ENCODE measurements at places on chromosomes 6 and 20. TPM values are rescaled to one million over a fixed set of nuclear protein-coding genes. Genes with fewer than 3 reads are reported as not detected.

DNA sequence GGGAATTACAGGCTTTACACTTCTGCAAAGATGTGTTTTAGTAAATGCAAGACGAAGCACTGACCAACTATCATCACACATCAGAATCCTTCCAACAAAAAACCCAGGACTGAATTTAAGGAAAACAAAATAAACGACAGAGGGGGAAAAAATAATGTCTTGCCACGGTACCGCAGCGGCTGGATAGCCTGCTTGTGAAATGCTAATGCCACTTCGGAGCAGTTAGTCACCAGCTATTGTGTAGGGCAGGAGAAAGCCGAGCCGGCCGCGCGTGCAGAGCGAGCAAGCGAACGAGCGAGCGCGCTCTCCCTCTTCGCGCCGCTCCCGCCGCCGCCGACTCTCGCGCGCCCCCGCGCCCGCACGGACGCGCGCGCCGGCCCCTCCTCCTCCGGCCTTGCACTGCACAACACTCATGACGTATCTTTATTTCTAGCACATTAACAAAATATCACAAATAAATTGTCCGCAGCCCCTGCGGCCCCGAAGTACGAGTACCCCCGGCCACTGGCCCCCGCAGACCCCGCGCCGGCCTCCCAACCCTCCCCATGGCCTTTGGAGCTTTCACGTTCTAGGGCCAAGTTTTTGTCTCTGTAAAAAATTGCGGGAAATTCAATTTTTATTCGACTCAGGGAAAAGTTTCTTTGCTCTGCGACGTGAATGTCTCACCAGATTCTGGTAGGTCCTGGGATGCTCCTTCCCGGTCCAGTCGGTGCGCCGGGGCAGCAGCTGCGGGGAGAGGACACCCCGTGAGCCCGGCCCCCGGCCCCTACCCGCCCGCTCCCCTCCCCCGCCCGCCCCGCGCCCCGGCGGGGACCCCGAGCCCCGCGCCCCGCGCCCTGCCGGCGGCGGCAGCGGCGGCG is 1.0 kb downstream of the PHIP start:
- DNase-seq = peak; percentile 91
- H3K27ac ChIP-seq = peak overlapping the region; percentile 97
- H3K4me3 ChIP-seq = peak overlapping the region; percentile 70
- H3K36me3 ChIP-seq = no peaks in the 10 kb centered on the region
- no peaks in the 10 kb centered on the region for H3K27me3 ChIP-seq

DNA sequence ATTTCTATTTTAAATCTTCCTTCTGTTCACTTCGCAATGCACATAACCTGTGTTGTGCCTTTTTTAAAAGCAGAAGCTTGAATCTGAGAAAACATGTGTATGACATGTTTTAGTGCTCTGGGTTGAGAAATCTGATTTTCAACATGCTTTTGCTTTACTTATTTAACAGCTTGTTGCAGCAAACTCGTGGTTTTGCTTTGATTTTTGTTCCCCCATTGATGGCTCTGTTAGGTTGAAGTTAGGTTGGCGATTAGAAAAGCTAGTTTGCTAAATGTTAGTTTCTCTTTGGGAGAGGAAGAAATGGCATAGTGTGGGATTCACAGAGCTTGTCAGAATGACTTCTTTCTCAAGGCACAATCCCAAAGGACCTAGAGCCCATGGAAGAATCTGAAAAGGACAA is 170.8 kb downstream of the TMEM242 start:
- no peak overlapping the region for H3K4me3 ChIP-seq
- H3K27ac ChIP-seq = no peak overlapping the region
- no peaks in the 10 kb centered on the region for H3K36me3 ChIP-seq
- H3K27me3 ChIP-seq = no peaks in the 10 kb centered on the region

The CRISP3 gene
- not detected for total RNA-seq

DNA sequence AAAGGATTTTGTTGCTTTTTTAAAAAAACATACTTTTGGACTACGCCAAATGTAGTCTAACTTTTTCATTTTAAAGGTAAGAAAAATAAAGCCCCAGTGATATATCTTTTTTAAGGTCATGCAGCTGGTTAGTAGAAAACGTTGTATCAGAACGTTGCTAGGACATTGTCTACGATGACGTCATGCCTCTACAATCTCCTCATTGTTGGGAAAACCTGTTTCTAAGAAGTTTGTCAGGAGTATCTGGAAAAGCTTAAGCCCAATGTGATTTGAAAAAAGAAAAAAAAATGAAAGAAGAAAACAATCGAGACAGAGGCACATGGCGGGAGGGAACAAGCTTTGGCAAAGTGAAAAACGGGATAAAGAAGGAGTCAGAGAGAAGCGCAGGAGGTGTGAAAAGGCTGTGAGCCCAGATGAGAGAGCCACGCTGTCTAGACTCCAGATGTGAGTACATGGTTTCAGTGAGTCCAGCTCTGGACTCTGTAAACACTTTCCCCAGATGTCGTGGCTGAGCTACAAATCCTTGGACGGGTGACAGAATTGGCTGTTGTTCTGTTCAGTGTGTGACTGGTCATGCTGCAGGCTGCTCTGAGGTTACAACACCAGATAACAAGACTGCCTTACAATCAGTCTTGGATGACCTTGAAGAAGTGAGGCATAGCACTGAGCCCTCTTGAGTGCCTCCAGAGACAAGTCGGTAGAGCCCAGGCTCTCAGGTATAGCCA is 656.7 kb upstream of the ID4 start:
- no peak overlapping the region for H3K4me3 ChIP-seq
- H3K36me3 ChIP-seq = no peaks in the 10 kb centered on the region
- peak; percentile 36 for DNase-seq
- H3K27ac ChIP-seq = peak overlapping the region; percentile 29
- no peaks in the 10 kb centered on the region for H3K27me3 ChIP-seq

GRCh38 chr20:39164642-39165041 is 202.5 kb downstream of the DHX35 start:
- no peak overlapping the region for H3K27ac ChIP-seq
- DNase-seq = no peak
- H3K27me3 ChIP-seq = no peaks in the 10 kb centered on the region
- no peaks in the 10 kb centered on the region for H3K4me1 ChIP-seq
- H3K36me3 ChIP-seq = no peaks in the 10 kb centered on the region

GRCh38 chr6:106525107-106525881 is 104.0 kb downstream of the RTN4IP1 start:
- H3K4me1 ChIP-seq = peaks cover 38% of the 10 kb centered on the region
- H3K27me3 ChIP-seq = no peaks in the 10 kb centered on the region
- peak overlapping the region; percentile 72 for H3K27ac ChIP-seq
- H3K4me3 ChIP-seq = no peak overlapping the region
- H3K36me3 ChIP-seq = no peaks in the 10 kb centered on the region

The RIMS4 gene
- 5.6 TPM for total RNA-seq

GRCh38 chr6:136445063-136445462 is 105.2 kb downstream of the MAP7 start:
- H3K4me3 ChIP-seq = no peak overlapping the region
- H3K36me3 ChIP-seq = no peaks in the 10 kb centered on the region
- no peaks in the 10 kb centered on the region for H3K27me3 ChIP-seq
- no peaks in the 10 kb centered on the region for H3K4me1 ChIP-seq
- DNase-seq = no peak
- peak overlapping the region; percentile 42 for H3K27ac ChIP-seq

- H3K27me3 ChIP-seq = no peaks in the 10 kb centered on the region
- no peak overlapping the region for H3K4me3 ChIP-seq
- H3K36me3 ChIP-seq = no peaks in the 10 kb centered on the region
- no peak overlapping the region for H3K27ac ChIP-seq
- no peak for DNase-seq
- no peaks in the 10 kb centered on the region for H3K4me1 ChIP-seq
These were observed 332.0 kb downstream of the HAO1 start for GRCh38 chr20:7608250-7608649.

DNA sequence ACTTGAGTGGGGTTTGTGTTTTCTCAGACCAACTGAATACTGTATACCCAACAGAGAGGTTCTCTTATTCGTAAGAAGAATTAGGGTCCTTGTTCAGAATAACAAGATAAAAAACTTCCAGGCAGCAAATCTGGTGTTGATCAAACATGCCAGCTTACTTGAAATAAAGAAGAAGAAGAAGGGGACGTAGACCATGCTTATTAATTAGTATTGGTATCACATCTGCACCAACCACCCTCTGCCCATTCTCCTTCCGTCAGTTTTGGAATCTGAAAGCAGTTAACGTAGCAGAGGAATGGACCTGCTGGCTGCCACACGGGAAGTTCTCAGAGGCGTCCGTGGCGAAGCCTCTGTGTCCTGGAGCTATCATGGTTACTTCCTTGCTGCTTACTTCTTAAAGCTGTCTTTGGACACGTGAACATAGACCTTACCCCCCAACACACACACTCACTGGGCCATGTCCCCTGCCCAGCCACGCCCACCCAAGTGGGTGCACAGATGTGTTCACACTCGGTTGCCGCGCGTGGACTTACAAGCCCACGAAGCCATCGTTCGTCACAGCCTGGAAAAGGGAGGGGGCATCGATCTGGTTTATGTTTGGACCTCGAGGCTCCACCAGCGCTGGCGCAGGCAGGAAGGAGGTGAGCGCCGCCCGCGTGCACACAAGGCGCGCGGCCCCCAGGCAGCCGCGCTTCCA is 4.1 kb upstream of the DLL1 start:
- no peak overlapping the region for H3K27ac ChIP-seq
- peak overlapping the region; percentile 29 for H3K4me3 ChIP-seq
- no peaks in the 10 kb centered on the region for H3K36me3 ChIP-seq
- peaks cover 54% of the 10 kb centered on the region for H3K4me1 ChIP-seq
- peaks cover 92% of the 10 kb centered on the region for H3K27me3 ChIP-seq

The LATS1 gene
- total RNA-seq = 17.1 TPM

GRCh38 chr6:41529970-41530369 is 16.2 kb upstream of the FOXP4 start:
- no peaks in the 10 kb centered on the region for H3K36me3 ChIP-seq
- DNase-seq = no peak
- H3K27me3 ChIP-seq = peaks cover 3% of the 10 kb centered on the region
- peaks cover 16% of the 10 kb centered on the region for H3K4me1 ChIP-seq
- H3K4me3 ChIP-seq = no peak overlapping the region

DNA sequence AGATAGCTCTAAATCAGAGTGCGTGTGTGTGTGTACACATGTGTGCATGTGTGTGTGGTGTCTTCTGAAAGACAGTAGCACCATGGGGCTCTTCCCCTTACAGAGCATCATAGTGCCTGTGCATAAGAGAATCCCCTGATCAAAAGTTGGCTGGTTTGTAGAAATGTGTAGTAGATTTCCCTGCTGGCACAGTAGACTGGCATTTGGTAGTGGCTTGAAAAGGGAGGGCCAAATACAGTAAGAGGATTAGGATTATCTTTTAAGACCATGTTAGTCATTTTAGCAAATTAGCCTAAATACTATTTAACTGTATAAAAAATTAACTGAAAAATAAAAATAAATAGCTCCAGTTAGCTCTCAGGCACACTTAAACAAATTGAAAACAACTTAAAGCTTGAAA is 112.6 kb downstream of the B3GAT2 start:
- H3K4me3 ChIP-seq = no peak overlapping the region
- no peak for DNase-seq
- H3K4me1 ChIP-seq = no peaks in the 10 kb centered on the region
- H3K36me3 ChIP-seq = no peaks in the 10 kb centered on the region
- no peak overlapping the region for H3K27ac ChIP-seq

- no peak for DNase-seq
- no peaks in the 10 kb centered on the region for H3K27me3 ChIP-seq
- H3K4me1 ChIP-seq = peaks cover 4% of the 10 kb centered on the region
These were observed 109.5 kb upstream of the CLDN20 start for GRCh38 chr6:155154158-155154830.

DNA sequence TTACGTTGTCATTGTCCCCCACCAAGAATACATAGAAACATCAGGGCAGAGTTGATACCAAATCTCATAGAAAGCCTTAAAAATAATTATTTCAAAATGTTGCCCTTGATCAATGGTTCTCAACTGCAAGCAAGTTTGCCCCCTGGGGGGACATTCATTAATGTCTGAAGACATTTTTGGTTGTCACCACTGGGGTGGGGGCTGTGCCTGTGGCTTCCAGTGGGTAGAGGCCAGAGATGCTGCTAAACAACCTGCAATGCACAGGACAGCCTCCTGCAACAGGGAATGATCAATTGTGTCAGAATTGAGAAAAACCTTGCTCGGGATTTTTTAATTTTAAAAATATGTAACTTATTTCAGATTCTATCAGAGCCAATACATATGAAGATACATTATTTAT is 130.6 kb upstream of the DOK5 start:
- H3K27ac ChIP-seq = no peak overlapping the region
- no peak overlapping the region for H3K4me3 ChIP-seq
- H3K36me3 ChIP-seq = no peaks in the 10 kb centered on the region
- H3K4me1 ChIP-seq = no peaks in the 10 kb centered on the region

DNA sequence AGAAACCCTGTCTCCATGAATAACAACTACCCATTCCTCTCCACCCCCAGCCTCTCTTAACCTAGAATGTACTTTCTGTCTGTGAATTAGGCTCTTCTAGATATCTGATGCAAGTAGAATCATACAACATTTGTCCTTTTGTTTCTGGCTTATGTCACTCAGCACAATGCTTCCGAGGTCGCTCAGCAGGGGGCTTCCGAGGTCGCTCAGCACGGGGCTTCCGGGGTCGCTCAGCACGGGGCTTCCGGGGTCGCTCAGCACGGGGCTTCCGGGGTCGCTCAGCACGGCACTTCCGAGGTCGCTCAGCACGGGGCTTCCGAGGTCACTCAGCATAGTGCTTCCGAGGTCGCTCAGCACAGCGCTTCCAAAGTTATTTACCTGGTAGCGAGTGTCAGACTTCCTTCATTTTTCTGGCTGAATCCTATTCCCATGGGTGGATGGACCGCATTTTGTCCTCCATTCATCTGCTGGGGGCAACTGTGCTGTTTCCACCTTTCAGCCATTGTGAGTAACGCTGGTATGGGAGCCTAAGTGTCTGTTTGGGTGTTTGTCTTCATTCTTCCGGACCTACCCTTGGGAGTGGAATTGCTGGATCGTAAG is 31.0 kb upstream of the BHLHE23 start:
- H3K27me3 ChIP-seq = peaks cover 88% of the 10 kb centered on the region
- H3K27ac ChIP-seq = no peak overlapping the region

GRCh38 chr6:163405412-163406309 is 8.9 kb upstream of the QKI start:
- H3K36me3 ChIP-seq = no peaks in the 10 kb centered on the region
- peak; percentile 46 for DNase-seq
- H3K27ac ChIP-seq = peak overlapping the region; percentile 67

DNA sequence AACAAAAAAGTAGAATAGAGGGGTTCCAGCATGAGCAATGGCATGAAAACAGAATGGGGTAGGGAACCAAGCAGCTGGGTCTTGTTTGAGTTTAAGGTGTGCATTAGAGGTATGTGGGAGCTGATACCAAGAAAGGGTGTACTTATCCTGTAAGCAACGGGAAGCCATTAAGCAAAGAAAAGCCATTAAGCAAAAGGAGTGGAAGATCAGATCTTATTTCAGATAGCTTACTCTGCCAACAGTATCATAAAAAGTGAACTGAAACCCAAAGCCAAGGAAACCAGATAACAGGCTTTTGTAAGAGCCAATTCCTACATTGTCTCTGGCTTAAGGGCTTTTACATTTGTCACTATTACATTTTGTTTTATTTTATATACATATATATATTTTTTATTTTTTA is 21.3 kb upstream of the BEND6 start:
- H3K4me1 ChIP-seq = no peaks in the 10 kb centered on the region
- H3K27me3 ChIP-seq = no peaks in the 10 kb centered on the region
- no peak for DNase-seq
- H3K4me3 ChIP-seq = no peak overlapping the region
- no peak overlapping the region for H3K27ac ChIP-seq

Measured in transverse colon (tissue), 4 donors.